ENCODE measurements at places on chromosomes 5 and 9.

DNA sequence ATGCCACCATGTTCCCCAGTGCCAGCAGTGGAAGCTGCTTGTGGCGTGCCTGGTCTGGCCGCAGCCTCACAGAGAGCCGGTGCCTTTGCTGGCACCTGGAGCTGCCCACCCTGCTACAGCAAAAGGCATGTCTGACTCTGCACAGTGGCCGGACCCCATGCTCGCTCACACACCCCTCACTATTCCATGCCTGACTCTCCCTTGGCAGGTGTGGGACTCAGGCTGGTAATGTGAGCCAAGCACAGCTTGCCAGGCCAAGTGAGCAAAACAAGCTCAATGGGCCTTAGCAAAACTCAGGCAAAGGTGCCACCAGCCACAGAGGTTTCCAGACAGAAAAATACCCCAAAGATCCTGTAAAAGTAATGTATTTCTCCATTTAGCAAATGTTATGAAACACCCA is 15.5 kb downstream of the GNA14 start:
- DNase-seq = no peak

- DNase-seq = no peak
Measured at GRCh38 chr5:96997265-96997859, 61.5 kb downstream of the LNPEP start.

GRCh38 chr9:129836311-129837007 is 1.2 kb downstream of the USP20 start:
- no peak for DNase-seq

DNA sequence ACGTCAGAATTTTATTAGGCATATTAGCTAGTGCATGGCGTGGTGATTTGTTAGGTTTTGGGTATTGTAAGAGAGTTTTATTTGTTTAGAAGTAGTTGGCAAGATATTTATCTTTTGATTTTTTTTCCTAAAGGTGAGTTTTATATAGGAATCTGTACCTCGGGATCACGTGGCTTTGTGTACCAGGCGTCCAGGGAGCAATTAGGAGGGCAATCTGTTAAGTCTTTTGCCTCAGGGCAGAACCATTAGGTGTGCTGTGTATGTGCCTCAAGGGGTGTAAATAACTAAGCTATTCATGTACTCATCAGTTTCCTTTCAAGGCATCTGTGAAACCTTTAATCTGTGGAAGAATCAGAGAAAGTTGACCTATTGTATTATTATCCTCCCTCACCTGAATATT is 39.4 kb downstream of the ZSWIM6 start:
- DNase-seq = no peak

GRCh38 chr9:88672874-88673689 is 138.1 kb downstream of the NXNL2 start:
- no peak for DNase-seq

GRCh38 chr5:135219868-135220267 is 179.2 kb downstream of the MACROH2A1 start:
- no peak for DNase-seq

GRCh38 chr5:33530183-33531036 is 89.6 kb downstream of the TARS1 start:
- DNase-seq = no peak

- no peak for DNase-seq
Measured at GRCh38 chr9:14868772-14869583, 41.2 kb downstream of the FREM1 start.

DNA sequence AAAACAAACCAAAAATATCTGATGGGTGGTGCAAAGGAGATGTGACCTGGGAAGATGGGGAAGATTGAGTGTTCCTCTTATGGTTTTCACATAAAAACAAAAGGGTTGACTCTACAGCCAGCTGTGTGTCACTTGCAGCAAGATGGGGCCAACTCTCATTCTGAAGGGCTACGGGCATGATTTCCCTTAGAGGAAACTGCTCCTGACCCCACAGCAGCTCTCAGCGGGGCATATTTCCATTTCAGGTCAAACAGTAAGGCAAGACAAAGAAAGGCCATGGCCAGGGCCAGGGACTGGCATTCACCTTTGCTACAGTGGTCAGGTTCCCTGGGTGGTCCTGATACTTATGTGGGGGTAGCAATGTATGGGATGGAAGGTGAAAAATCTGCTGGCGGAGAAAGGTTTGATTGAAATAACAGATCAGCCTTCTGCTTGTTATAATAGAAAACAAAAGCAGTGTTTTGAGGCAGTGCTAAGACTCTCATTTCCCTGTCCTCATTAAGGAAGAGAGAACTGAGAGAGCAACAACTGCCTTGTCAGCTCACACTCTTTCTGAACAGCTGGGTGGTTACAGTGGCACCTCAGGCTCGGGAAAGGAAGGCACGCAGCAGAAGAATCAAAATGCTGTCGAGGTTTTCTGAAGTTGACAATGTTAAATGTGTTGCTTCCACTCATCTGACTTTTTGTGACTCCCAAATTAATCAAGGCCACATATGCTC is 120.7 kb upstream of the PCA3 start:
- no peak for DNase-seq

- DNase-seq = no peak
Measured at GRCh38 chr9:21527579-21527978, 45.5 kb upstream of the IFNE start.

DNA sequence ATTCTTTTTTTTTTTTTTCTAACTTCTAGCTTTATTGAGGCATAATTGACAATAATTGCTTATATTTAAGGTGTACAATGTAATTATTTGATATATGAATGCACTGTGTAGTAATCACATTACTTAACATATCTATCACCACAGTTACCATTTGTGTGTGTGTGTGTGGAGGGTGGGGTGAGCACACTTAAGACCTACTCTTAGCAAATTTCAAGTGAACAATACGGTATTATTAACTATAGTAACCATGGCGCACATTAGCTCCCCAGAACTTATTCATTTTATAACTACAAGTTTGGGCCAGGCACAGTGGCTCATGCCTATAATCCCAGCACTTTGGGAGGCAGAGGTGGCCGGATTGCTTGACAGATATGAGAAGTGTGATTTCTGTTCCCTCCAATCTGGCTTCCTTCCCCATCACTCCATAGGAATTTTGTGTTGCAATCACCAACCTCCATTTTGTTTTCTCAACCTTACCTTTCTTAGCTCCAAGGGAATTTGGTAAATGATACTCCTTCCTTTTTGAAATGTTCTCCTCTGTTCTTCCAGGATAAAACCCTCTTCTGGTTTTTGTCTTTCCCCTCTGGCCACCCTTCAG is 14.9 kb downstream of the TXN start:
- DNase-seq = no peak

GRCh38 chr5:35371951-35372426 is 141.7 kb upstream of the PRLR start:
- no peak for DNase-seq

DNA sequence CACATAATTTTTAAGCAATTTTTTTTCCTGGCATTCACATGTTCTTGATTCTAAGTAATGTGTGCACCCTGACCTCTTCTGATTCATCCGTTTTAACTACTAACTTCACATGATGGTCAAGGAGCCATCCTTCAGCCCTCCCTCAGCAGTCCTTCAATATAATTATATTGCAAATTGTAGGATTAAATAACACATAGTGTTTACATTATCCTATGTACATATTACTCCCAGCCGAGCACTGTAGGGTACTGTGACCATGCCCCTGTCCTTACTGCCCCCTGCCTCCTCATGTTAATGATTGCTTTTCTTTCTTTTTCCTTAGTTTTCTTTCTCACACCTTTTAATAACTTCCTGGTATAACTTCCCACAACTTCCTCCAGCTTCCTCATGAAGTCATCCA is 96.3 kb upstream of the FANCC start:
- DNase-seq = no peak

GRCh38 chr9:108117795-108118194 is 628.2 kb upstream of the KLF4 start:
- DNase-seq = no peak

- no peak for DNase-seq
Measured at GRCh38 chr9:4164356-4164755, 135.5 kb downstream of the GLIS3 start.

- DNase-seq = no peak
Measured at GRCh38 chr9:36392489-36392888, 7.6 kb downstream of the RNF38 start.

DNA sequence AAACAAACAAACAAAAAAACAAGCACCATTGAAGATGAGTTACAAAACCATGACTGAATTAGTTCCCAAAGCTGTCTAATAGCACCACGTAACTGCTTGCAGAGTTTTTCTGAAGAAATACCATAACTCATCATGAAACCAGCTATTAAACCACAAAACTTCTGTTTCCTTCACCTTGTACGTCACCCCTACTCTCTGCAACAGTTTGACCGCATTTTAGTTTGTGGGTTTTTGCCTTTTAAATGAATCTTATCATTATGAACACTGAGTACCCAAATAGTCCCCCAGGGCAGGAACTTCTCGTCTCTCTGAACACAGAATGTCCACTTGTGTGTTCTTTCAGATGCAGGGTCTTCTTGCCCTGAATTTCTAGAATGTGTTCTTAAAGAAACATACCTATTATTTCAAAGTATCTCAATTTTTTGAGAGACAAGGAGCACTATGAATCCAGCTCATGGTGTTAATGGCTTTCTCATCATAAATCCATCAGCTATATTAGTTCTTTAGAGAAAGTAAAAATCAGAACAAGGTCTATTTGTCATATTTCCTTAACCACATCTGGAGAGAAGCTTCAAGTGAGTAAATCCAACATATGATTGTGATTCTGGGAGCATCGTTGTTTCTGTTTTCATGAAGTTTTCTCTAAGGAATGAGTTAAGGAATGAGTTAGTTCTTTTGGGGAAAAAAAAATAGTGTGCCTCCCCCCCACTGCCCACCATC is 210.6 kb downstream of the AUH start:
- no peak for DNase-seq

- no peak for DNase-seq
Measured at GRCh38 chr9:13841746-13842462, 472.0 kb downstream of the NFIB start.

GRCh38 chr5:38532165-38532669 is 24.2 kb downstream of the LIFR start:
- no peak for DNase-seq

- no peak for DNase-seq
Measured at GRCh38 chr5:60507687-60508086, 192.3 kb downstream of the DEPDC1B start.

DNA sequence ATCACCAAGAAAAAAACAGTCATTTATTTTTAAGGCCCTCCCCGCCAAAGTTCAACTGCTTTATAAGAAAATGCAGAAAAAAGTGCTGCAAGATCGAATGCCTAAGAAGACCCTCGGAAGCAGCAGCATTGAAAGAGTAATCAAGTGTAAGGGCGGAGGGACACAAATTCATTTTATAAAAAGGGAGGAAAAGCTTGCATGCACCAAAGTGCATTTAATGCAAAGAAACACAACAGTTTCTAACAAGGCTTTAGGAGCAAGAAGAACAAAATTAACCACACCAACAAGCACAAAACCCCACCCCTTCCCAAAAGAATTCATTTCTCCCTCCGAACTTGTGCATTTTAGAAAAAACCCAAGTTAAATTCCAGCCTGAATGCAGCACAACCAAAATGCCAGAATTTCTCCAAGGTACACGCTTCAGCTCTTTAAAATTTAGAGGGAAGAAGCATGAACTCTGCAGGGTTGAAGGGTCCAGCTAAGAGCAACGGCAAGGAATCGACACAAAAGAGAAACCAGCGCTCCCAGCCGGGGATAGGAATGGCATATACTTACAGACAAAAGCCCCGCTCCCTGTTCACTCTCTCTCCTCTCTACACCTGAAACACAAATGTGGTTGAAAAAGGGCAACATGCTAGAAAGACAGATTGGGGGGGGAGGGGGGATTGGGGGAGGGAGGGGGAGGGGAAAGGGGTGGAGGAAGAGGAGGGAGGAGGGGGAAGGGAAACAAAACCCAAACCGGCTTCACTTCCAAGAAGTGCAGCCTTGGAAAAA is at the start of gene NREP:
TSS of gene NREP (minus strand) at position 614 of the 774 bp plus-strand sequence. CDS start 1,422 bp downstream, outside the sequence.
- DNase-seq = no peak

DNA sequence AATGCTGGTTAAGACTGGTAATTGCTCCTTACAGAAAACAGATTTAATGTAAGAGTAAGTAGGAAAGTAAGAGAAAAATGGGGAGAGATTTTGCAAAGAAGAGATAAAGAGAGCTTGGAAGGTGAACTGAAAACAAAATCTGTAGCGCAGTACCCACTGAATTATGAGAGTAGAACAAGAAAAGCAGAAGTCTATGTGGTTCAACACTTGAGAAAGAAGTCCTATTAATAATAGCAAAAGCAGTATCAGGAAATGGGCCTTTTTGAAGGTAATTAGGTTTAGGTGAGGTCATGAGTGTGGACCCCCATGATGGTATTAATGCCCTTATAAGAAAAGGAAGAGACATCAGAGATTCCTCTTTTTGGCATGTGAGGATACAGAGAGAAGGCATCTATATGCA is 460.6 kb downstream of the CETN3 start:
- DNase-seq = no peak

DNA sequence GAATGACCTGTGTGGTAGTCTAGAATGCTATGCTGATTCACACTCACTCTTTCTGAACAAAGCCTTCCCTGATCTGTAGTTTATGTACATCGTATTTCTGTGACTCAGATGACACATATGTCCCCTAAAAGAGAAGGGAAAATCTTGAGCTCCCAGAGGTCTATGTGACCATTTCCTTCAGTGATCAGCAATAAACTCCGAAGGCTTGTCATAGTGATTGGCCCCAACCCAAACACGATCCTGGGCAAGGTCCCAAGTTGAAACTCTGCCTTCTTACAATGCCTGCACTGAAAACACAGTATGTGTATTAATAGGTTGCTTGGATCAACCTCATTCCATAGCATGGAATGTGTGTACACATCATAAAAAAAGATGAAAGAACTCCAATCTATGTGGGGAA is 685.8 kb downstream of the MAT2B start:
- DNase-seq = no peak

DNA sequence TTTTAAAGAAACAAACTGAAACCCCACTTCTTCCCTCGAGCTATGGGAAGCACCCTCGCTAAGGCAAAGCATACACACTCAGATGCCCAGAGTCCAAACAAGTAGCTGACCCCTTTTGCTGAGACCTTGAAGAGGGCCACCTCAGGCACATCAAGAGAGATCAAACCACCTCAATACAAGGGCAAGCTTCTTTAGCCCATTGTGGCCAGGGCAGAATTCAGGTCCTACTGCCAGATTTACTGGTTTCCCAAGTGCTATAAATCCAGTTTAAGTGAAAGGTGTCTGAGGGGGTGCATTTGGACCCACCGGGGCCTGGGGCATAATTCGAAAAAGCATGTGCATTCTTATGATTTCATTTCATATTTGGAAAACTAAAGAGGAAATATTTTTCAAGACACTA is 40.4 kb downstream of the NEURL1B start:
- DNase-seq = no peak

DNA sequence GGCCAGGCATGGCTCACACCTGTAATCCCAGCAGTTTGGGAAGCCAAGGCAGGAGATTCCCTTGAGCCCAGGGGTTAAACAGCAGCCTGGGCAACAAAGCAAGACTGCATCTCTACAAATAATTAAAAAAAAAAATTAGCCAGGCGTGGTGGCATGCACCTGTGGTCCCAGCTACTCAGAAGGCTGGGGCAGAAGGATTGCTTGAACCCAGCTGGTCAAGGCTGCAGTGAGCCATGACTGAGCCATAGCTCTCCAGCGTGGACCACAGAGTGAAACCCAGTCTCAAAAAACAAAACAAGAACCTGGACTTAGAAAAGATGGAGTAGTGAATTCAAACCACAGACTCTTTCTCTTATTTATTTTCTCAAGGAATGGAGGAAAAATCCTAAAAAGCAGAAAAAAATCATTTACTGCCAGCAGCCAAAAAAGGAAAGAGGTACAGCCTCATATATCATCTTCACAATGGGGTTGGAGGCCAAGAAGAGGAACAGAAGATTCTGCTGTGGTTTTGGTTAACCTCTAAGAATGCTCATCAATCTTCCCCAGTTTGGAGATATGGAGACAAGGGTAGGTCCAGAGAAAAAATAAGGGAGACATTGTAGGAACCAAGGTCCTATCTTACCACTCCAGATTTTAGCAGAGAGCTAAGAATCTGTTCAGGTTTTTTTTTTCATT is 40.0 kb upstream of the MYO10 start:
- DNase-seq = no peak

Measured in substantia nigra (tissue), 51 donors.